H9 (cell line): ENCODE measurements at places on chromosomes 3 and 15.
A peak's percentile ranks its signal among the peaks of the same experiment; 100 is the strongest.

GRCh38 chr3:4899710-4900109 is 79.5 kb upstream of the BHLHE40 start:
- no peak overlapping the region for H3K4me3 ChIP-seq
- H3K27me3 ChIP-seq: no peaks in the 10 kb centered on the region
- H3K27ac ChIP-seq: no peak overlapping the region
- no peaks in the 10 kb centered on the region for H3K36me3 ChIP-seq
- H3K4me1 ChIP-seq: no peaks in the 10 kb centered on the region; the same call in 1 of the 2 replicates

- H3K4me3 ChIP-seq: no peak overlapping the region
- H3K27me3 ChIP-seq: no peaks in the 10 kb centered on the region
- no peak for DNase-seq
- H3K4me1 ChIP-seq: peaks cover 5% of the 10 kb centered on the region; the same call in 1 of the 2 replicates
- no peaks in the 10 kb centered on the region for H3K36me3 ChIP-seq
- H3K27ac ChIP-seq: no peak overlapping the region
These were observed 21.1 kb downstream of the MAPK6 start for GRCh38 chr15:52039925-52040781.

DNA sequence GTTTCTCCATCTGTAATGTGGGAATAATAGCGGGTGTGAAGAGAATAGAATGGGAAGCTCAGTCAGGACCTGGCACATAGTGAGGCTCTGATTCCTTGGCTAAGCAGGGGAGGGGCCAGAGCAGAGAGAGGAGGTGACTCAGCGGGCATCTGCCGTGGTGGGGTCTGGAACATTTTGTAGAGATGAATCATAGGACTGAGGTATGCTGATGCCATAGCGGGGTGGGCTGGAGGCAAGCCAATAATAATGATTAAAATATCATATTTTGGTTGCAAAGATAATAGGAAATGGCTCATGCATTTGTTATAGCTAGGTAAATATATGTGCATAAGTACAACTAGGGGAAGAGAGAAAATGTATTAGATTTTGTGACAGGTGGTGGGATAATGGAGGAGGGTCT is 11.2 kb downstream of the TGM4 start:
- H3K27me3 ChIP-seq: no peaks in the 10 kb centered on the region; the same call in 1 of the 2 replicates
- H3K36me3 ChIP-seq: no peaks in the 10 kb centered on the region

DNA sequence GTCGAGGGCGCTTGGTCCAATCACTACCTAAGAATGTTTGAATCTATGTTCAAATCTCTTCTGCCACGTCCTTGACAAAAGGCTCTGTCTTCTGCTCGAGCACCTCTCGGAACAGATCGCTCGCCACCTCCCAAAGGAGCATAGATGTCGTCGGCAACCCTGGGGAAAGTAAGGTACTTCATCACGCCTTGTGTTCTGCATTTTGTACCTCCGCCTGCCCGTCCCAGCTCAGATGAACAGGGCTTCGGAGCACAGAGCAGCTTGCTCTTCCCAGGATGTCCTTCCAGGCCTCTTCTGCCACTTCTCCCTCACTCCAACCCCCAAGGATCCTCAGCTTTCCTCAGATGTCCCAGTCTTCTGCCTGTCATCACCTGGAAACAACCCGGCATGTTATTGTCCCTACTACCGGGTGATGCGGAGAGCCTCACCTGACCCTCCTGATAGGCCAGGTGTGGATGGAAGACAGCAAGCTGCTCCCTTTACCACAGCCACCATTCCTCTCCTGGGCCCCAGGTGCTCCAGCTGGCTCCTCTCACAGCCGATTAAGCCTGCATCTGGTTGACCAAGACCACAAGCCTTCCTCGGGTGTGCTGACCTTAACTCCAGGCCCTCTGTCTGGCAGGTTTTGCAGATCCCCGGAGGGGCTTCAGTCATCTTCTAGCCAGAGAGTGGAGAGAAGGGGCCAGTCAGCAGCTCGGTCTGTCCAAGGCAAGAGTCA is 270.5 kb downstream of the FAM43A start:
- no peak overlapping the region for H3K27ac ChIP-seq
- no peak overlapping the region for H3K4me3 ChIP-seq
- no peaks in the 10 kb centered on the region for H3K27me3 ChIP-seq
- no peaks in the 10 kb centered on the region for H3K36me3 ChIP-seq

- DNase-seq: no peak
- no peak overlapping the region for H3K4me3 ChIP-seq
- H3K27me3 ChIP-seq: no peaks in the 10 kb centered on the region
- H3K27ac ChIP-seq: no peak overlapping the region
- no peaks in the 10 kb centered on the region for H3K36me3 ChIP-seq
These were observed 112.2 kb downstream of the CHL1 start for GRCh38 chr3:308597-309321.

DNA sequence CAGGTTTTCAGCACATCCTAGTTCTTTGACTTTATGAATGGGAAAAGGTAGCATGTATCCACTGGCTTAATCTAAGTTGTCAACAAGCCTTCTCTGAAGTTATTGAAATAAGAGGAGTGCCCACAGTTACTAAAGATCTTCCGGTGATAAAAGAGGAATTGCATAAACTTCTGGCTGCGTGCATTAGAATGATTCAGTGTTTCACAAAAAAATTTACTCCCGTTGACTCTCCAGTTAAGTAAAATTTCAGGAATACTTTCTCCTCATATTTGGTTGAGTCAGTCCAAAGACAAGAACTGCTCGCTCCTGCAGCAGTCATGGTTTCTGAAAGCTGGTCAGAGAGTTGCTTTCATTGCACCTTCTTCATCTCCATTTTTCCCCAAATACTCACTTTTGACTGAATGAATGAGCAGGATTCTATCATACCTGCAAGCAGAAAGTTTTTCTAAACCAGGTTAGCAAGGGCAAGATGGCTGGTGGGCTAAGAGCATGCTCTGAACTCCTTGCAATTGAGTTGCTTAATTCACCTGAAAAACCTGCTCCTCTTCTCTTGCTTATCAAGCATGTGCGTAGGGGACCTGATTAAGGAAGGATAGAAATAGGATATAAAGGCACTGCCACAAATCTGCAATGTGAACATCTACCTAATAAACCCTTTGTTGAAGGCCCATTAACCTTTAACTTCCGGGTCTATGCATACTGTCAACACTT is 64.2 kb upstream of the TIMP4 start:
- no peak for DNase-seq
- no peak overlapping the region for H3K27ac ChIP-seq
- no peaks in the 10 kb centered on the region for H3K36me3 ChIP-seq
- H3K4me1 ChIP-seq: no peaks in the 10 kb centered on the region
- H3K4me3 ChIP-seq: no peak overlapping the region
- no peaks in the 10 kb centered on the region for H3K27me3 ChIP-seq

DNA sequence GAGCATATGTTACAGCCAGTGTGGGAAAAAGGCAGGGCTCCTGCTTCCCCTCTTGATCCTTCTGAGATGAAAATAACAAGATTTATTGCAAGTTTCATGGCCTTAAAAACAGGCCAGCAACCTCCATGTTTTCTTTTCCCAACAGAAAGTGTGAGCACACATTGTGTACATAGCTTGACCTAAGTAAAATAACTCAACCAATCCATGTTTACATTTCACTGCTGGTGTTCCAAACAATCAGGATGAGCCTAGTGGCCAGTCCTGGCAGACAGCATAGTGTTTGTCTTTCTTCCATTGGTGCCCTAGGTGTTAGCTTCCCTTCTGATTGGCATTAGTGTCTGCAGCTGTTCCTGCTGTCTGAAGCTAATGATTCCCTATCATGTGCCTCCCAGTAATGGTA is 847.7 kb downstream of the EPHA3 start:
- no peak overlapping the region for H3K27ac ChIP-seq
- H3K4me3 ChIP-seq: no peak overlapping the region
- DNase-seq: no peak
- H3K27me3 ChIP-seq: no peaks in the 10 kb centered on the region
- H3K4me1 ChIP-seq: no peaks in the 10 kb centered on the region
- peaks cover 11% of the 10 kb centered on the region for H3K36me3 ChIP-seq

DNA sequence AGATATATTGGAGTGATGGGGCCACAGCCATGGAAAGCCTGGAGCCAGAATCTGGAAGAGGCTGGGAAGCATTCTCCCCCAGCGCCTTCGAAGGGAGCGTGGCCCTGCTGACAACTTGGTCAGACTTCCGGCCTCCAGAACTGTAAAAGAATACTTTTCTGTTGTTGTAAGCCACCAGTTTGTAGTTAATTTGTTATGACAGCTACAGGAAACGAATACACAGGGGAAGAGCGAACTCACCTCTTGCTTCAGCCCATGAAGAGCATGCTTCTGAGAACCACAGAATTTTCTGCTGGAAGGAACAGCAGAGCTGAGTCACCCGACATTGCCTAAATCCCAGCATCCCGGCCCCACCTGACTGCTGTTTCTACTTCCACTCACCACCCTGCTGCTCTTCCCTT is 501.7 kb downstream of the SHQ1 start:
- no peaks in the 10 kb centered on the region for H3K4me1 ChIP-seq
- no peak for DNase-seq
- H3K36me3 ChIP-seq: no peaks in the 10 kb centered on the region
- H3K27me3 ChIP-seq: no peaks in the 10 kb centered on the region

GRCh38 chr15:63075015-63075983 is 32.8 kb downstream of the TPM1 start:
- peak overlapping the region; percentile 89 for H3K27ac ChIP-seq
- H3K4me3 ChIP-seq: peak overlapping the region; percentile 65
- peaks cover 17% of the 10 kb centered on the region; the same call in 1 of the 2 replicates for H3K4me1 ChIP-seq
- DNase-seq: peak; percentile 50

DNA sequence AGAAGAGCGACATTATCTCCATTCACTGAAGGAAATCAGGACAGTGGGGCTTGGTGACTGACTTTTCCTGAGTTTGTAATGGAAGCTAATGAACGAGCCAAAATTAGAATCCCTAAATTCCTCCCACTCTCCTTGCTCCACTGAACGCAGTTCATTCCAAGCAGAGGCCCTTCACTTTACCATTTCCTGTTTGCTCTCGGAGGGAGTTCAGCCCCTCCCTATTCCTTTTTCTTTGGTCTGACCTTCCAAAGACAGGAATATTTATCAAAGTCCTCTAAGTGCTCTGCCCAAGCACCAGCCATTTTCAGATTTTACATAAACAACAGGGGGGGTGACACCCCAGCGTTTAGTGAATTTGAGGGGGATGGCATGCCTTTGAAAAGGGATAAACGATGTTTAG is 24.0 kb upstream of the PTPRG start:
- no peaks in the 10 kb centered on the region for H3K27me3 ChIP-seq
- peak overlapping the region; percentile 43 for H3K4me3 ChIP-seq
- H3K27ac ChIP-seq: peak overlapping the region; percentile 36

- H3K4me3 ChIP-seq: no peak overlapping the region
- no peaks in the 10 kb centered on the region for H3K36me3 ChIP-seq
- no peaks in the 10 kb centered on the region for H3K27me3 ChIP-seq
These were observed 4.9 kb upstream of the TBC1D5 start for GRCh38 chr3:17747174-17747889.

- H3K4me1 ChIP-seq: peaks cover 2% of the 10 kb centered on the region; the same call in 1 of the 2 replicates
- peaks cover 17% of the 10 kb centered on the region for H3K36me3 ChIP-seq
- DNase-seq: peak; percentile 39
- no peak overlapping the region for H3K27ac ChIP-seq
- no peaks in the 10 kb centered on the region for H3K27me3 ChIP-seq
These were observed 672 bp downstream of the TFRC start for GRCh38 chr3:196081002-196081833.

- H3K27ac ChIP-seq: no peak overlapping the region
- DNase-seq: no peak
- H3K27me3 ChIP-seq: no peaks in the 10 kb centered on the region
- peaks cover 1% of the 10 kb centered on the region for H3K36me3 ChIP-seq
- no peak overlapping the region for H3K4me3 ChIP-seq
- no peaks in the 10 kb centered on the region for H3K4me1 ChIP-seq
These were observed 595.2 kb downstream of the ZIC1 start for GRCh38 chr3:148004331-148004730.

DNA sequence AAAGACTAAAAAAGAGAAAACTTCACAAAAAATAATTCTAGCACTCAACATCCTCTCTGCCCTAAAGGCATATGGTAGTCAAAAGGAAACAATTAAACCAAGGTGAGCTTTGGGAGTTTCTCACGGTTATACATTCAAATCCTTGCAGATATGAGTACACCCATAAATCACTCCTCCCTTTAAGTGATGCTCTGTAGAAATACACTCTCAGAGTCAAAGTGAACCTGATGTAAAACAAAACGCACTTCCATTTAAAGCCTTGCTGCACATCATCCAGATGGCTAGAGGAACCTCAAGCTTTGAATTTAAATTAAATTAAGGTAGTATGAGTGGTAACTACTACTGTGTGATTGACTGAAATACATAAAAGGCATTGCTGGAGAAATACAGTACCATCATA is 36.0 kb upstream of the AADAC start:
- H3K4me3 ChIP-seq: no peak overlapping the region
- H3K4me1 ChIP-seq: no peaks in the 10 kb centered on the region
- no peak overlapping the region for H3K27ac ChIP-seq
- H3K27me3 ChIP-seq: no peaks in the 10 kb centered on the region

DNA sequence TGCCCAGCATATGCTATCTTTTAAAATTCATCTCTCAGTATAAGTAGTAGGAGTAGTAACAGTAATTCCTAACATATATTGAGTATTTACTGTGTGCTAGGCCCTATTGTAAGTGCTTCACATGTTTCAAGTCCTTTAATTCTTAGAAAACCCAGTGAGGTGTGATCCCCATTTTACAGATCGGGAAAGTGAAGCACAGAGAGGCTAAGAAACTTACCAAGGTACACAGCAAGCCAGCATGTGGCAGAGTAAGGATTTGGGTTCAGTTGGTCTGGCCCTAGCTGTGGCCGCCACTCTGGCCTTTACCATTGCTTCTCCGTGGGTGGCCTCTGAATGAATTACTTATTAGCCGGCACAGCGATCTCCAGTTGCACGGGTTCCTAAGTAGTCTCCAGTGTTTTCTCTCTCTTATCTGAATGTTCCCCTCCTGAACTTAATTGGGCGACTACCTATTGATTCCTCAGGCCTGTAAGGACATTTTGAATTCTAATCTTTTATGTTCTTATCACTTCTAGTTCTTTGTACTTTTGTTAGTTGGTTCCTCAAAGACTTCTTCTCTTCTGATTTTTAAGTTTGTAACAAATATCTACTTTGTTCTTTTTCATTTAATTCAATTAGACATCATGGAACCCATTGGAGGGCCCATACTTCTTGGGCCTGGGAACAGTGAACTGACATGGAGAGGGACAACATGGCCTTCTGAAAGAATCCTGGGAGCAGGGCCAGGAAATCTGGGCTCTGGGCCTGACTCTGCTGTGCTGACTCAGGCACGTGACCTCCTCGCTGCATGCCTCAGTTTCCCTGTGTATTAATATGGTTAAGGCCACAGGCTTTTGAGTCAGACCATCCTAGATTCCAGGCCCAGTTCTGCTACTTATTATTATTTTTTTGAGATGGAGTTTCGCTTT is 11.6 kb downstream of the CLCN2 start:
- peaks cover 9% of the 10 kb centered on the region; the same call in 2 of the 3 replicates for H3K36me3 ChIP-seq
- 0 out of 2 replicates have a peak, but pooled peaks cover 2% of the 10 kb centered on the region for H3K4me1 ChIP-seq
- DNase-seq: no peak
- H3K27me3 ChIP-seq: no peaks in the 10 kb centered on the region
- H3K4me3 ChIP-seq: no peak overlapping the region

- H3K27me3 ChIP-seq: no peaks in the 10 kb centered on the region
- DNase-seq: no peak
- H3K27ac ChIP-seq: no peak overlapping the region
- H3K36me3 ChIP-seq: no peaks in the 10 kb centered on the region; the same call in 1 of the 2 replicates
- H3K4me3 ChIP-seq: no peak overlapping the region
These were observed 1075.9 kb downstream of the ZPLD1 start for GRCh38 chr3:103510760-103511159.
